ENCODE measurements at places on chromosomes 6 and 20. TPM values are rescaled to one million over a fixed set of nuclear protein-coding genes. Genes with fewer than 3 reads are reported as not detected.

DNA sequence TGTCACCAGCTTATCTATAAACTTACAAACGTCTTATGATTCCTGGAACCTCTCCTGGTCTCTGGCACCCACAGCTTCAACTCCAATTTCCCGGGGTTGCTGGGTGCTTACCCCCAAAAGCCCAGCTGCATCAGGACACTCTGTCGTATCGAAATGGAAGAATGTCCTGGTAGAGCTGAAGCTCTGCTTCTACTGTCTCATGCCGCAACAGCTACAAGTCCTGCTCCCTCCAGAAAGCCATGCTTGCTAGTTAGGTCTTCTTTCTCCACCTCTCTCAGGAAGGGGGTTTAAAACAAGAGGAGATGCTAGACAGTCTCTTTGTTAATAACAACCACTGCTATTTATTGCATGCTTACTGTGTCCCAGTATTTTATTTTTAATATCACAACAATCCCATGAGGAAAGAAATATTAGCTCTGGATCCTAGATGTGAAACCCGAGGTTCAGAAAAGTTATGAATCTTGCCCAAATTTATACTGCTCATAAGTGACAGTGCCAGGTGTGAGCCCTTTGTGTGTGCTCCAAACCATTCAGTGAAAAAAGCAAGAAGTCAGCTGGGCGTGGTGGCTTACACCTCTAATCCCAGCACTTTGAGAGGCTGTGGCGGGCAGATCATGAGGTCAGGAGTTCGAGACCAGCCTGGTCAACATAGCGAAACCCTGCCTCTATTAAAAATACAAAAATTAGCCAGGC, 82.3 kb upstream of the GCM1 start:
- DNase-seq: no peak

DNA sequence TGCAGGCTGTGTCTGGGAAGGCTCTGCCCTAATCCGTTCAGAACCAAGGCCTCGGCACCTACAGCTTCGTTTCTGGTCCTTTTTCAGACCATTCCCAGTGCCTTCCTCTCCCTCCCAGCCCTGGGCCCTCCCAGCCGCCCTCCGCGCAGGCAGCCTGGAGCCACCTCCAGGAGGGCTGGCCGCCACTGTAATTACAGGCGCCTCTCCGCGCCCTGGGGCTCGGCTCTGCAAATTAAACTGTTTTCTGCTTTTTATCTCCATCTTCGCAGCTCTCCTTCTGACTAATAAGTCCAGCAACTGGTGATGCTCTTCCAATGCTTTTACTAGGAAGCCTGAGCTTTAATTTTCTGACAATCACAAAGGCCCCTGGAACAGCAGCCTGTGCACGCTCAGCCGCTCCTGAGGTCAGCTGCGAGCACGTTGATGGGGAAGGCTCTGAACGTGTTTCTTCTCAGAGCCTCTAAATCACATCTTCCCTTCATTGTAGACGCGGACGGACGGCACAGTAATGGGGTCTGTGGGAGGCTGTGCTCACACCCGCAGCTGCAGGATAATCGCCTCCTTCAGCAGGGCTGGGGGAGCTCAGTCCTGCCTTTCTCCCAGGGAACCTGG, 194.6 kb downstream of the DLL1 start:
- peak; percentile 2 for DNase-seq

GRCh38 chr20:59149678-59150504, 13.7 kb upstream of the ZNF831 start:
- no peak for DNase-seq

DNA sequence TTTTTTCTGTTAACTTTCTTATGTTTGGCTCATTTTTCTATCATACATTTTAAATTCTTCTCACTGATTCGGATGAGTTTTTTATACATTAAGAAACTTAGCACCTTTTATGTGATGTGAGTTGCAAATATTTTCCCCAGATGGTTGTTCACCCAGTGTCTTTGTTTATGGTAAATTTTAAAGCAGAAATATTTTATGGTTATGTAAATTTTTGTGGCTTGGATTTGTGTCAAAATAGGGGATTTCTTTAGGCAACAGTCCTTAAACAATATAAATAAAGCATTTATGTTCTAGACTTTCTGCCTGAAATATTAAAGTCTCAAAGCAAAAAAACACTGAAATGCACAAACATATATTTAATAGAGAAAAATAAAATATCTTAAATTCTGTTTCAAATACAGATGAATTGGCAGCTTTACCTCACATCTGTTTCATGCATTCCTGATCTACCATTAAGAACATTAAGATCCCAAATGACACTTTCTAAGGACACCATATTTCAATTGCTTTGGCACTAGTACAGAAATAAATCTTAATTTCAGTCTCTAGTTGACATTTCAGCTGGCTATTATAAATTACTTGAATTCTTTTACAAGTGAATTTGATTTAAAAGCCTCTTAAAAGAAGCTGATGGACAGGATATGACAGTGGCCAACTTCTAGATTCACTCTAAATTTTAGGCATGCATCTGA, 646.6 kb downstream of the HACE1 start:
- no peak for DNase-seq

DNA sequence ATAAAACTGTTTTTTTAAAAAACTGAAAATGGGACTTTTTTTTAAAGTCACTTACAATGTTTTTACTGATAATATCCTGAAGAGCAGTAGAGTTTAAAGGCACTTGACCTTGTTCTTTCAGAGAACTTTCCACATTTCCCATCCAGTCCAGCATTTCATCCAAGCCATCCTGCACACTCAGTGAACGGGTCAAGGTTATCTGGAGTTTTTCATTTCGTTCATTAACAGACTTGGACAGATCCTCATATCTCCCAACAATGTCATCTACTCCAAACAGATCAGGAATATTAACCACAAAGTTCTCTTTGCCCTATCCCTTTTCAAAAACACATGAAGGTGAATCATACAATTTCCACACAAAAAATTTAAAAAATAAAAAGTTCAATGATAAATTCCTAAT, 69.1 kb downstream of the DST start:
- no peak for DNase-seq

DNA sequence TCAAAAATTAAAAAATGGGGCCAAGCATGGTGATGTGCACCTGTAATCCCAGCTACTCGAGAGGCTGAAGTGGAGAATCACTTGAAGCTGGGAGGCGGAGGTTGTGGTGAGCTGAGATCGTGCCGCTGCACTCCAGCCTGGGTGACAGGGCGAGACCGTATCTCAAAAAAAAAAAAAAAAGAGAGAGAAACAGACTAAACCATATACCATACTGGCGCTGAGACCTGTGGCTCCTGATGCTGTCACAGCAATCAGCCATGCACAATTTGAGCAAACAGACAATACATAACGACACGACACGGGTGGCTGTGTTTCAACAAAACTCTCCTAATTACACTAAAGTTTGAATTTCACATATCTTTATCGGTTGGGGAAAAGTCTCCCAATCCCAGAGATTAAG, 14.9 kb upstream of the CBFA2T2 start:
- no peak for DNase-seq

- no peak for DNase-seq
Measured at GRCh38 chr6:69868961-69869360, 2.6 kb downstream of the COL19A1 start.

- DNase-seq: no peak
Measured at GRCh38 chr6:18491308-18492045, 104.3 kb downstream of the RNF144B start.

GRCh38 chr6:156980515-156980914, 203.3 kb downstream of the ARID1B start:
- no peak for DNase-seq

DNA sequence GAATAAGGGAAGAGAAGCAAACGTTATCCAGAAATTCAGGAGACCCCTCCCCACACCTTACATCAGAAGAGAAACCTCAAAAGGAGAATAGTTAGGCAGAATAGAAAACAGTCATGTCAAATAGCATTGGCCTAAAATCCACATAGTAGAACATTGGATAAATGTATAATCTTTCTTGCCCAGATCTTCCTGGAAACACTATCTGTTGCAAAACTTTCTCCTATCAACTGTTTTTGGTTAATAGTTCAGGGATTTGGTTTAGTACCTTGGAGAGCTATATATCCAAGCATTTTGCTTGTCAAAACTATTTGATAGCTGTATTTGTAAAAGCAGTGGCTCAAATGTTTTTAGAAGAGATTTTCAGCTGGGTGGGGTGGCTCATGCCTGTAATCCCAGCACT, 74.3 kb upstream of the PHACTR2 start:
- DNase-seq: no peak

DNA sequence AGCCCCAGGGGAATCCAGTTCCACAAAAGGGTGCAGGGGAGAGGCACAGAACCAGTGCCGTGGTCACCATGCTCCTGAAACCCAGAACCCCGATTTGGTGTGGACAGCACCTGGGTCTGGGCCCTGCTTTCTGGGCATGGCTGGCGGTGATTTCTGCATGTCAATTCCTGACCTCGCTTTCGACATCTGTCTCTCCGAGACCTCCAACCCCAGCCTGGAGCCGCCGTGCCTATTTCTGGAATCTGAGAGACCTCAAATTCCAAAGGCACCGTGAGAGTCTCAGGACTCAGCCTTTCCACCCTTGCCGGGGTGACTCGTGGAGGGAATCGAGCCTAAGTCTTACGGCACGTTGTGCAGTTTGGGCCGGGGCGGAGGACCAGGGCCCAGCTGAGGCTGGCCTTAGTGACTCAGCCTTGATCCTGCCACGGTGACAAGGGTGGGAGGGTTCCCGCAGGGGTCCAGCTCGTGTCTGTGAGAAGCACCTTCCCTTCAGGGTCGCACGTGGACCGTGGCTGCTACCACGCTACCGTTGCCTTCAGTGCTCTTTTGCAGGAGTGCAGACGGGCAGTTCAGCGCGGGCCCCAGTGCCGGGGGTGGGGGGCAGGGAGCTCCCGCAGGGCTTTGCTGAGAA, 133.7 kb downstream of the PXDC1 start:
- DNase-seq: no peak

GRCh38 chr6:5157621-5158138, 72.5 kb downstream of the PPP1R3G start:
- no peak for DNase-seq

- DNase-seq: no peak
Measured at GRCh38 chr6:96990462-96990861, 65.9 kb downstream of the KLHL32 start.

DNA sequence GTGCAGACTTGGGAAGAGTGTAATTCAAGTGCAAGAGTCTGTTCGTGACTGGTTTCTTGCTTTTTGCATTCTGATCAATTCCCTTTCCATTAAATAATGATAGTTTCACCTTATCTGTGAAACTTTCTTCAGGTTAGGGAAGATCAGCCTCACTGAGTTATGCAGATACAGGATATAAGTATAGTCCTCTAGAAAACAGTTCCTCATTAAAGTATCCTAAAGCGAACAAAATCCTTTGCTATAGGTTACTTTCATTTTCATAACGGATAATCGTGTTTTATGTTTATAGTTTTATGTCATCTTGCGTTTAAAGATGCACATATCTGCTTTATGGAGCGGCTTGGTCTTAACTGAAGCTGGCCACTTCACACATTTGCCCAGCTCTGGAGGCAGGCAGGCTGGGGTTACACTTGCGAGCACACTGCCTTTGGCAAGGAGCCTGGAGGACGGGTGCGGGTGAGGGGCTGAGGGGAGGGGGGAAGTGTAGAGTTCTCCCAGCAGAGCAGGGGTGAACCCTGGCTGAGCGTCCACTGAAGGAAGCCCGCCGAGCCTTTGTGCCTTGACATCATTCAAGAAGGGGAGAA, 123.5 kb upstream of the IFNGR1 start:
- no peak for DNase-seq

DNA sequence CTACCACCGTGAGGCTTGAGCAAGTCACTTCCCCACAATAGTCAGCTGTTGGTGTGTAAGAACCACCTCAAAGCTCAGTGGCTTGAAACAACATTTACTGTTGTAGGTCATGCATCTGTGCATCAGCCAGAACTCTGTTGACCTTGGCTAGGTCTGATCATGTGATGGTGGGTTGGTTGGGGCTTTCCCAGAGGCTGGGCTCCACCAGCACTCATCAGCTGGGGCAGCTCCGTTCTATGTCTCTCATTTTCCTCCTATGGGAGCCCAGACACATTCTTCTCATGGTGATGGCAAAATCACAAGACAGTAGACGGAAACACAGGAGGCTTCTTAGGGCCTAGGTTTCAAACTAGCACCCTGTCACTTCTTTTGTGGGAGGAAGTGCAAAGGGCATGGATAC, 42.8 kb upstream of the PSMF1 start:
- no peak for DNase-seq

DNA sequence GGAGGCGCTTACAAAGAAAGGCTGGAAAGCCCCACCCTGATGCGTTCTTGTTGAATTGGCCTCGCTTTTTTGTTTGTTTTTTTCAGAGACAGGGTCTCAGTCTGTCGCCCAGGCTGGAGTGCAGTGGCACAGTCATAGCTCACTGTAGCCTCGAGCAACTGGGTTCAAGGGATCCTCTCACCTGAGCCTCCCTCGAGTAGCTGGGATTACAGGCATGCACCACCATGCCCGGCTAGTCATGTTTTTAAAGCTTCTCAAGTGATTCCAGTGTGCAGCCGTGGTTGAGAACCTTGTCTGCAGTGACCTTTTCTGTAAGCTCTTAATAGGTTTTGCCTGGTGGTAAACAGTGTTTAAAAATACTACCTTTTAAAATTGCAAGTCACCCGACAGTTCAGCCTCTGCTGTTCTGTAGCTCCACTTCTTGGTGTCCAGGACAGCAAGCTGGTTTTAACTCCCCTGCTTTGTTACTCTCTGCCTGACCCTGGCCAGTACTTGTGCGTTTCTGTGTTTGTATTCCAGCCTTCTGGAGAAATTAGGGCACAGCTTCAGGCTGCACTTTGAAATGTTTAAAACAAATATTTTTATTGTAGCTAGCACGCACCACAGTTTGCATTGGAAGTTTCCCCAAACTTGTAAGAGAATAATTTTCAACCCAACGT, 54.4 kb downstream of the KDM1B start:
- DNase-seq: no peak

GRCh38 chr6:6405997-6406714, 85.7 kb upstream of the F13A1 start:
- DNase-seq: no peak

DNA sequence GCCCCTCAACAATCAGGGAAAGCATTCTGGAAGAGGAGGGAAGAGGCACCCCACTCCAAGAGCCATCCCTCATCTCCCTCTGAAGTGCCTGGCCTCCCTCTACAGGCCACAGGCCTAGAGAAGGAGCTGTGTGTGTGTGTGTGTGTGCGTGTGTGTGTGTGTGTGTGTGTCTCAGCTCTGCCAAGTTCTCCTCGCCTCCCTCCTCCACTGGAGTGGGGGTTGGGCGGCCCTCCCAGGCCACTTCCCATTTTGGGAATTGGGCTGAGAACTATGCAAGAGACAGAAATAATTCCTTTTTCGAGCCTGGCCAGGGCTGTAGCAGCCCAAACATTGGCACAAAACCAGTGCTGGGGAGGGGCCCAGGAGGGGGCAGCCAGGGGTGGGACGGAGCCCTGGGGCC, 35.7 kb downstream of the KCNB1 start:
- peak; percentile 26 for DNase-seq

GRCh38 chr20:58839474-58839874, 11.2 kb downstream of the GNAS-AS1 start:
- no peak for DNase-seq

MACROD2 gene
- 4.9 TPM for total RNA-seq

JPH2 gene
- 0.09 TPM for total RNA-seq

DHX16 gene
- 15.2 TPM for total RNA-seq

SLC22A7 gene
- not detected for total RNA-seq

LGSN gene
- 0.22 TPM for total RNA-seq

SIM1 gene
- total RNA-seq: 3.8 TPM

BTN1A1 gene
- total RNA-seq: not detected

PLN gene
- 1.1 TPM for total RNA-seq

POM121L2 gene
- total RNA-seq: not detected
